ENCODE measurements at places on chromosomes 7 and 10.
A peak's percentile ranks its signal among the peaks of the same experiment; 100 is the strongest.

- H3K4me1 ChIP-seq = no peaks in the 10 kb centered on the region
- H3K36me3 ChIP-seq = no peaks in the 10 kb centered on the region
- DNase-seq = no peak
- H3K27me3 ChIP-seq = no peaks in the 10 kb centered on the region
- no peak overlapping the region for H3K4me3 ChIP-seq
Observed at GRCh38 chr7:30835396-30835915, 64.2 kb downstream of the MINDY4 start.

DNA sequence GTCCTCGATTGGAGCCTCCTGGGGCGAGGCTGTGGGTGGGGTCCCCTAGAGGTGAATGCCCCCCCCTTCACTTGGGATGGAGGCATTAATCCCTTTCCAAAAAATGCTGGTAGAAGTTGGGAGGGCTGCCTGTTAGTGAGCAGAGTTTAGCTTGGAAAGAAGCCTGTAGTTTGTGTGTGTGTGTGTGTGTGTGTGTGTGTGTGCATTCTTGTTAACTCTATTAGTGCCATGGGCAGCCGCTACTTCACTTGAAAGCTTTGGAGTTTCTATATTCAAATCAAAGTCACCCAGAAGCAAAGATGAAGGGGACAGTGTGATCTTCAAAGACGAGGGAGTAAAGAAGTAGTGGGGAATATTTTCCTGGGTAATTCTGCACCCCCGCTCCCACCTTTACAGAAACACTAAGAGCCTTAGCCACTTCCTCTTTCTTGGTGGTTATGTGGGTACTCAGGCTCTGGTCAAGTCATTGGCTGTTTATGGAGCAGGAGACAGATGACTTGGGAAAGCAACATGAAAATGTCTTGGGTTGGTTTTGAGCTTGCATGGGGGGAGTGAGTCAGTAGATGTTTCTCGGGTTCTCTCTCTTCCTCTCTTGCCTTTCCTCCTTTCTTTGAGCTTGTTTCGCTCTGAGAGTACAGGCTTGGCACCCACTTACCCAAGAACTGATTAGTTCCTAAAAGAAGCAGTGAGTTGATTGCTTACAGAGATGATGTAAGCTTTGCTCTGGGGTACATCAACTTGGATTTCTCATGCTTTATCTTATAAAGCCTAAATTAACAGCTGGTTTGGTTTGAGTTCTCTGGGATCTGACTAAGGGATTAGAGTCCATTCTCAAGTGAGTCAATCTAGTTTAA lies 35.9 kb downstream of the TCF7L2 start:
- peaks cover 80% of the 10 kb centered on the region for H3K27me3 ChIP-seq
- H3K36me3 ChIP-seq = no peaks in the 10 kb centered on the region
- H3K4me1 ChIP-seq = peaks cover 9% of the 10 kb centered on the region
- H3K4me3 ChIP-seq = no peak overlapping the region
- no peak overlapping the region for H3K27ac ChIP-seq

- no peaks in the 10 kb centered on the region for H3K36me3 ChIP-seq
- DNase-seq = no peak
- no peak overlapping the region for H3K27ac ChIP-seq
- no peak overlapping the region for H3K4me3 ChIP-seq
Observed at GRCh38 chr7:146865696-146866095, 749.1 kb downstream of the CNTNAP2 start.

GRCh38 chr7:143901332-143901667 lies 676 bp downstream of the TCAF1 start:
- no peak for DNase-seq
- peaks cover 1% of the 10 kb centered on the region for H3K36me3 ChIP-seq
- no peaks in the 10 kb centered on the region for H3K27me3 ChIP-seq
- peaks cover 26% of the 10 kb centered on the region for H3K4me1 ChIP-seq
- peak overlapping the region; percentile 88 for H3K4me3 ChIP-seq

DNA sequence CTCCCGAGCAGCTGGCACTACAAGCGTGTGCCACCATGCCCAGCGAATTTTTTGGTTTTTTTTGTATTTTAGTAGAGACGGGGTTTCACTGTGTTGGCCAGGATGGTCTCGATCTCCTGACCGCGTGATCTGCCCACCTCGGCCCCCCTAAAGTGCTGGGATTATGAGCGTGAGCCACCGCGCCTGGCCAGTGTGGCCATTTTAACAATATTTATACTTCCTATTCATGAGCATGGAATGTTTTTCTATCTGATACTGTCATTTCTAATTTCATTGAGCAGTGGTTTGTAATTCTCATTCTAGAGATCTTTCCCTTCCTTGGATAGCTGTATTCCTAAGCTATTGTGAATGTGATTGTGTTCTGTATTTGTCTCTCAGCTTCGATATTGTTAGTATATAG lies 96.2 kb downstream of the GLCCI1 start:
- H3K4me3 ChIP-seq = no peak overlapping the region
- H3K27me3 ChIP-seq = no peaks in the 10 kb centered on the region
- peaks cover 17% of the 10 kb centered on the region for H3K4me1 ChIP-seq
- H3K36me3 ChIP-seq = peaks cover 37% of the 10 kb centered on the region

GRCh38 chr7:42244828-42245227 lies 7.8 kb upstream of the GLI3 start:
- no peaks in the 10 kb centered on the region for H3K4me1 ChIP-seq
- no peaks in the 10 kb centered on the region for H3K36me3 ChIP-seq
- no peak overlapping the region for H3K27ac ChIP-seq

All from activated T-helper 1 cell treated with anti-CD3 and anti-CD28 coated beads, Interleukin-12 subunit alpha, Interleukin-12 subunit beta, Interleukin-2, Interleukin-4 antibody, amounts not matched to agents 30 ng/mL and 10 ng/mL and 1 ng/mL, durations not matched to agents 14 hours and 24 hours and 36 hours (primary cell).